IMR-90 (cell line): ENCODE measurements at places on chromosomes 4 and X. TPM values are rescaled to one million over a fixed set of nuclear protein-coding genes. Genes with fewer than 3 reads are reported as not detected.

DNA sequence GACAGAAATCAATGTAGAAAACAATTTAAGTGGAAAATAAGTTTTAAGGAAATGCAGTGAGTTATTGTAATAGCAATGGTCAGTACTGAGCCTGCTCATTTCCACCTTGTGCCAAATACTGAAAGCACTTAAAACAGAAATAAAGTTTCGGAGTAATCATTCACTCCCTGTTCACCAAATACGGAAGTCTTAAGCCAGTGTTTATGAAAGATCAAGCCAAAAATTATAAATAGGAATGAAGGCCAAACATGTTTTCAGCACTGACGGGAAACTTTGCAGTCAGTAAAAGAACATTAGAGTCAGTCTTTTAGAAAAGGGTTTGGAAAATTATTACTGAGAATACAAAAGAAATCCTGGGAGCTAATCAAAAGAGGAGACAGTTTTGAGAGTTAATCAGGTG, 178.6 kb downstream of the DMD start:
- no peak for DNase-seq

The HTN3 gene
- total RNA-seq = not detected in 2 replicates

The SLC9B1 gene
- total RNA-seq = 0.18 and 0.28 TPM in 2 replicates

DNA sequence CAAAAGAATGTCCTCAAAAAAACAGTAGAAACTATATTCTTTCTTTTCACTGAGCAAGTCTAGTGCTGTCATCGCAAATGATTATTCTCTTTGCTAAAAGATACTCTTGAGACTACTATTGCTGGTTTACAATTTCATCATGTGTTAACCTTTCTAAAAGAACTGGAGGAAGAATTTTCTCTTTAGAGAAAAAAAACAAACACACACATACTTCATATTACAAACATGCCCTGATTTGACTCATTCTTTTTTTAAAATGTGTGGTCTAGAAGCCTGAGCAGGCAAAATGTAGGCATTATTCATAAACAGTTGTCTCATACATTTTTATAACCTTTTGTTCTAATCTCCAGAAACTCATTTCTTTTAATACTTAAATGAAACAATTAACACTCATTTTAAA, 60.6 kb upstream of the FAT4 start:
- peak; percentile 84 for DNase-seq

DNA sequence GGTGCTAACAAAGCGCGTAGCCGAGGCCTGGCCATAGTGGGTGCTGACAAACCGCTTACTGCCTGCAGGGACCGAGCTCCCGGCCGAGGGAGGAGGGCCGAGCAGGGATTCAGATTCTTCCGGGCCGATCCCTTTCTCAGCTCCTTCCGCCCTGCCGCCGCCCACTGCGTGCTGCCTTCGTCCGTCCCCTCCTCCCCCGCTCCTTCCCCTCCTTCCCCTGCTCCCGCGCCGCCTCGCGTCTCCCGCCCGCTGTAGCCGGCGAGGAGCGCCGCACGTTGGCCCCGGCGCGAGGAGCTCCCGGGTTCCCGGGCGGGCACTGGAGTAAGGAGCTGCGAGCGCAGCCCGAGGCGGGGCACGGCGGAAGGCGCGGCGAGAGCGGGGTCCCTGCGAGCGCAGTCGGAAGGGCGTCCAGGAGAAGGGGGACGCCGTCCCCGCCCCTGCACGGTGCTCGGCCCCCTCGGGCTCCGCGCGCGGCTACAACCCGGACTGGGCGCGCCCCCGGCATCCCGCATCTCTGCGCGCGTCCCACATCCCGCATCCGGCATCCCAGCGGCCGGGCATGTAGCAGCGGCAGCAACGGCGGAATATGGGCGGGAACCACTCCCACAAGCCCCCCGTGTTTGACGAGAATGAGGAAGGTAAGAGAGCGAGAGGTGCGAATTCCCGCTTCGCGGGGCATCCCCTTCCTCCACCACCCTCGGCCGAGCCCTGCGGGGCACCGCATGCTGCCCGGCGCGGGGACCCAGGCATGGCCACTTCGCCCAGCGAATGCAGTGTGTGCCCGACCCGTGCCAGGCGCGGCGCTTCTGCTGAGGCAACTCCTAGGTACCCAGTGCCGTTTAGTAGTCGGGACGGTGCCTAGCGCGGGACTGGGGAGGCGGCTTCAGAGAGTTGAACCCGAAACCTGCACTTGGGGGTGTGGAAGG, at the start of gene STK32B:
Gene STK32B, plus strand, starts transcription at position 203 of the 926 bp plus-strand sequence.
- DNase-seq = peak; percentile 82

DNA sequence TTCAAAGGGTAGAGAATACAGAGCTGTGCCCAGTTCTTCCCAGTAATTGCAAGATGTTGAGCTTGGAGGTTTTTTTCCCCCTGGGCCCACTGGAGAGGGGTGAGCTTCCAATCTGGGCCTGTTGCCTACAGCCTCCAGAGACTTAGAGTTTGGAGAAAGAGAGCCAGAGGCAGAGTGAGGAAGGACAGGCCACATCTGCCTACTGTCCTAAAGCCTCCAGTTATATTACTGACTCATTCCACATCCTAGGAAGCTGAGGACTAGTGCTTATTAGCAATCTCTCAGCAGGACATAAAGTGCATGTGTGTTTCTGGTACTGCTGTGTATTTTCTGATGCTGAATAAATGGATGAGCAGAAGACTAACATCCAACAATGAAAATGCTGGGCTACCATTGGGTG, 181.0 kb upstream of the MAMLD1 start:
- peak; percentile 21 for DNase-seq

DNA sequence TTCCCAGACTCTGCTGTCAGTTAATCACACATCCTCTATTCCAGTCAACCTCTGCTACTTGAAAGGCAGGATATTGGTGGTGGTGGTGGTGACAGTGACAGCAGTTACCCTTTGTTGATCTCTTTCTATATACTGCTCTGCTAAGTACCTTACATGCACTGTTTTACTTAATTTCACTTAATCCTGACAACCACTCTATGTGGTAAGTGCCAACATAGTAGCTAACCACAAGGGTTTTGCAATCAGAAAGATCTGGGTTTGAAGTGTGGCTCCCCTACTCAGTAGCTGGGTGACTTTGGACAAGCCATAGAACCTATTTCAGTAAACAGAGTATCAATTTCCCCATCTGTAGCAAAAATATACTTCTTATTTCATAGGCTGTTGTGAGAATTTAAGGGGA, 24.2 kb upstream of the F9 start:
- no peak for DNase-seq

DNA sequence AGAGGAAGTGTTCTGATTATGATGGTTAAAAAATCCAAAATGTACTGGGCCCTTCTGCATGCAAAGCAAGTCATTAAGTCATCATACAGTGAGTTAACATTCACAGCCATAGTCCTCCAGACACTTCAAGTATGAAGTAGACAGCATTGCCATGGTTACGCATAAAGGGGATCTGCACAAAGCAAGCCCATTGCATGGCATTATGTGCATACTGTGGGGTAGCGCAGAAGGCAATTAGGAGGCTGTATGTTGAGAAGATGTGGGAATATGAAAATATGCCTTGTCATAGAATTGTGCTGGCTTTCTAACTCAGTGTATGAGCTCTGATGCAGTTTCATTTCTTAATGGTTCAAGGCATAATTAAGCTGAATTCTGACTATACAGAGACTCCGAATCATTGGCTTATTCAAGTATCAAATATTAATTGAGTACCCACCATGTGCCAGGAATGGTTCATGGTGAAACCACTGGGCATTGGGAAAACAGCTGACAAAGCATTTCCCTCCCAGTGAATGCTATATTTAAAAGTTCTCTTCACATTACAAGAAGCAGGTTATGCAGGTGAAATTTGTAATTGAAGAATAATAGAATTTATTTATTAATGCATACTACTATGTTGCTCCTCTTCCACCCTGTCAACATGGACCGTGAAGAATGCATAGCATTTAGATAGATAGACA, 588.9 kb downstream of the ZNF674 start:
- no peak for DNase-seq

The MAGEA12 gene
- not detected in 2 replicates for total RNA-seq

DNA sequence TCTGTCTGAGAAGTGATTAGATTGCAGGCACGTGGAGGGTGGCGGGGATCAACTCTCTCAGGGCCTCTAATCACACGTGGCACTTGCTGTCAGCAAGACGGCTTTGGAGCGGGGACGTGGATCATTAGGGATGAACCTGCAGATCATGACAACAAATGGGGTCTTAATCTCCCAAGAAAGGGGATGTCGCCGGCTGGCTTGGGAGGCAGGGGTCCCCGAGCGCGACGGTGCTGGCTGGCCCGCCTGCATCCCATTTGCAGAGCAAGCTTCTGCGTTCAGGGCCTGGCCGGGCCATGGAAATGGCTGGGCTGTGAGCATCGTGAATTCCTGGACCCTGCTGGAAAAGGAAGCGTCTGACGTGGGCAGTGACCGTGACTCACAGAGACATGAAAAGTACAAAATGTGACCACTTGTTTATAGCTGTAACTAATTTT, 85.1 kb upstream of the SHOX start:
- no peak for DNase-seq

The FAM184B gene
- 0.18 and 0.28 TPM in 2 replicates for total RNA-seq
